Regular cardiac myocyte (primary cell): ENCODE measurements at places on chromosomes 6 and 20. TPM values are rescaled to one million over a fixed set of nuclear protein-coding genes. Genes with fewer than 3 reads are reported as not detected.

The ANGPT4 gene
- total RNA-seq: under 0.01 TPM in 1 of 2 replicates, not detected in the other

The CYP21A2 gene
- total RNA-seq: 0.19 TPM in 1 of 2 replicates, not detected in the other

The MOXD1 gene
- total RNA-seq: 29.3 and 135 TPM in 2 replicates

The ARMH2 gene
- total RNA-seq: not detected in 2 replicates

The EYA4 gene
- total RNA-seq: 0.19 and 2.0 TPM in 2 replicates

The COL10A1 gene
- under 0.01 TPM in 1 of 2 replicates, not detected in the other for total RNA-seq

The ABHD16B gene
- total RNA-seq: not detected in 2 replicates

The OPN5 gene
- not detected in 2 replicates for total RNA-seq

The MUC22 gene
- not detected in 2 replicates for total RNA-seq

The ARFGEF2 gene
- 46.0 and 56.1 TPM in 2 replicates for total RNA-seq

The USP49 gene
- 1.3 and 2.8 TPM in 2 replicates for total RNA-seq

The LATS1 gene
- 6.2 and 7.7 TPM in 2 replicates for total RNA-seq

The CD40 gene
- 5.8 and 14.9 TPM in 2 replicates for total RNA-seq

The TPD52L1 gene
- 7.5 and 21.7 TPM in 2 replicates for total RNA-seq

The BACH2 gene
- total RNA-seq: under 0.01 TPM in 2 replicates

The PSMB8 gene
- 29.0 and 54.6 TPM in 2 replicates for total RNA-seq
